ENCODE measurements at places on chromosomes 5 and 9.
A peak's percentile ranks its signal among the peaks of the same experiment; 100 is the strongest.

DNA sequence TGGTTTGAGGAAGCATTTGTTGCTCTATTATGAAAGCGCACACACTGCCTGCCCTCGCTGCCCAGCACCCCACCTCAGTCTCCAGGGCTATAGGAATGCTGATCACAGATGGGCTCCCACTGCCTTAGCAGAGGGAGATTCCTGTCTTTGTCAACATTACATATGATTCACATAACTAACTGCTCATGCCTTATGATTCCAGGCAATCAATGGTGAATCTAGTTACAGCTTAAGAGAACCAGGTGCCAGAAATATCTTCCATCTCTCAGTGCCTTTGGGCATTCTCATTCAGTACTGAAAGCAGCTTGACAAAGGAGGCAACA lies 458.9 kb upstream of the C9orf72 start:
- no peak for DNase-seq

DNA sequence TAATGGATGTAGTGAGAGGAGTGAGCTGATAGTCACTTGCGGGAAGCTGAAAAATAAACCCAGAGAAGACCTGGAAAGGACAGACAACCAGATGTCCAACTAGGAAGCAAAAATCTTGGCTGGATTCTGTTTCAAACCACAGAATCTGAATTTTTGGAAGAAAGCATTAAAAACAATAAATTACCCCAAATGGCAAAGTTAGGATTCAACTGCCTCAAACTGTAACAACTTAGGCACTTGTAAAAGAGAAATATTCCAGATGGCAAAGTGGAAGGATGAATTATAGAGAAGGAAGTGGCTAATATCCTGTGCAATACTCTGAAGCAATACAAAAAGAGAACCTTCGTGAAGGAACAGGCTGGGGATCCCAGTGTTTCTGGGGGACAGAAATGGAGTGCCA lies 46.8 kb upstream of the SLIT3 start:
- no peak for DNase-seq

- DNase-seq = no peak
Measured at GRCh38 chr9:13146840-13147239, 132.7 kb downstream of the MPDZ start.

GRCh38 chr5:69010476-69010875 lies 83.3 kb upstream of the SLC30A5 start:
- no peak for DNase-seq

DNA sequence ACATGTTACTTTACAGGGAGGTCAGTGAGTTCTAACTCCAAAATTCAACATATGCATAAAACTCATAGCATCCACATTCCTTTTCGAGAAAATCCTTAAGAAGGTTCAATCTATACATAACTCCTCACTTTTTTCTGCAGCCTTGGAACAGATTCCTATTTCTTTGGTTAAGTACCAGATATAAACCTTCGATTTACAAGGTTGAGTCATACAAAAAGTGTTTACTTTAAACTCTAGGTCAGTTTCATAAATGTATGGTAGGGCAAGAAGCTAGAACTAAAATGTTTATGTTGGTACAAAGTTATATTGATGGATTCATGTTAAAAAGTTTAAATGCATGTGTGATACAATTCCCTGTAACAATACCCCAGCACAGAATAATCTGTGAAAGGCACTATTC lies 19.4 kb downstream of the CDKN2AIPNL start:
- no peak for DNase-seq

DNA sequence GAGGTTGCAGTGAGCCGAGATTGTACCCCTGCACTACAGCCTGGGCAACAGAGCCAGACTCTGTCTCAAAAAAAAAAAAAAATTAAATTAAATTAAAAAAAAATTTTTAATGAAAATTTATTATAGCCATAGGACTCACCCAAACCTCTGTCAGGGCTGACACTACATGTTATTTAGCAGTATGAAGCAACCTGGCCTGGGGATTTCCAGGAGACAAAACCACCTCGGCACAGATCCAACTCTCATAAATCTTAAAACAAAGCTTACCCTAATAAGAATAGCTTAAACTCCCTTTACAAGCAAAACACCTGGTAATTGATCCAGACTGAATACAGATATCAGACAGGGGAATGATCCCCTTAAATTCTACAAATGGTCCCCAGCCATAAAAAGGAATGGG lies 38.4 kb downstream of the PPP1R2B start:
- DNase-seq = no peak

DNA sequence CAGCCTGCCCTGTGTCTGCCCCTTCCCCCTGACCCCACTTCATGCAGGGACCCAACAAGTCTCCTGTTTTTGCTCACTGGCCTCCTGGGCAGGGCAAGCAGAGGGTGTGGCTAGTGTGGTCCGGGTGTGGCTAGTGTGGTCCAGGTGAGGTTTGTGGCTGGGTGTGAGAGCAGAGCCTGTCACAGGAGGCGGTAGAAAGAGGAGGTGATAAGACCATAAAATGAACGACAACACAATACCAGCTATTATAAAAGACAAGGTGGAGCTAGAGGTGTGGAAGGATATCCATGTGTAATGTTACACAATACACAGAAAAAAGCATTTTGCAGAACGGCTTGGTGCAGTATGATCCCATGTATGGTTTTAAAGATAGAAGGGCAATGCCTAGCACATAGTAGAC lies 23.3 kb downstream of the SPRY4 start:
- no peak for DNase-seq

GRCh38 chr5:33927685-33928084 lies 8.5 kb upstream of the RXFP3 start:
- no peak for DNase-seq

DNA sequence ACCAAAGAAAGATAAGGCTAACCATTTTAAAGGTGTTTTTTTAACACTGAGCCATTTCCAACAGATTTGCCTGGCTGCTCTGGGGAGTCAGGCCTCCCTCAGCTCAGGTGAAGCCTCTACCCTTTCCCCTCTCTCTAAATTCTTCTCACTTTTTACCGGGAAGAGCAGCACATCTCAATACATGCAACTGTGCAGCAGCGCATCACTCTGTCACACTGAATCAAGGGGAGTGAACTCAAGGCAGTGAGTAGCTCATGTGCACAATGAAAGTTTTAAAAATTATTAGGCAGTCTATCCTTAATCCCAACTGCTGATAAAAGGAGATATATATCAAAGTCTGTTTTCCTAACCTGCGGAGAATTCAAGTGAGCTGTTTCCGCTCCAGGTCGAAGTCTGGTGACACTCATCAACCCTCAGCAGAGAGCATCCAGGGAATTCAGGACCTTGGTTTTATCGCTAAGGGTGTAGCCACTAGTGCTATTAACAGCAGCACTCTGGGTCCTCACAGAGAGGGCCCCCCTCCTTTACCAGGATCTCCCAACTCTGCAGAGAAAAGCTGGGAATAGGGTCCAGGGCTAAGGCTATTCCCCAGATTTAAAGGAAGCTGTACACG lies 1.0 kb downstream of the CEMIP2 start:
- no peak for DNase-seq

DNA sequence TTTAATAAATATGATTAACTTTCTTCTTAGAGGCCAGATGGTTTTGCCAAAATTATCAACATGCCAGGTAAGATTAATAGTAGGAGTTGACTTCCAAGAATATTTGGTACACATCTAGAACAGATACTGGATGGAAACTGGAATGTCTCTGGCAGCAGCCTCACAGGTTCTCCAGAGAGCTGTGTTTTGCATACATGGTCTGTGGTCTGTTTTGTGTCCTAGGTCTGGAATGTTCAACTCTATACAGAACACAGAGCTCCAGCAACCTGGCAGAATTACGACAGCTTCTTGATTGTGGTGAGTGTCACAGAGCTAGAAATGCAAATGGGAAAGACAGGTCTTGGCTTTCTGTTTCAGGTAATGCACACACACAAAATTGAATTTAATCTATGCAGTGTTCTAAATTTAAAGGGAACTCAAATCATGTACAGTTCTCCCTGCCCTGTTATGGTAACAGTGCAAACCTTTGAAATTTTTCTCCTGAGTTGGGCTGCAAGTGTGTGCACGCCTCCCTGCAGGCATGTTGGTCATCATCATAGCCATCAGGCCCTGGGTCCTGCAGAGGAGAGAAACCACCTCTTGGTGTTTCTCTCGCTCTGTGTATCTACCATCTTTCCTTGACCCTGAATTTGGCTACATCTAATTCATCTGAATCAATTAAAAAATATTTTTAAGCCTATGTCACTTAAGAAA lies 58.3 kb downstream of the PIK3R1 start:
- no peak for DNase-seq

GRCh38 chr5:107153283-107153682 lies 517.5 kb downstream of the EFNA5 start:
- no peak for DNase-seq

GRCh38 chr5:978054-978453 lies 30.5 kb upstream of the NKD2 start:
- no peak for DNase-seq

DNA sequence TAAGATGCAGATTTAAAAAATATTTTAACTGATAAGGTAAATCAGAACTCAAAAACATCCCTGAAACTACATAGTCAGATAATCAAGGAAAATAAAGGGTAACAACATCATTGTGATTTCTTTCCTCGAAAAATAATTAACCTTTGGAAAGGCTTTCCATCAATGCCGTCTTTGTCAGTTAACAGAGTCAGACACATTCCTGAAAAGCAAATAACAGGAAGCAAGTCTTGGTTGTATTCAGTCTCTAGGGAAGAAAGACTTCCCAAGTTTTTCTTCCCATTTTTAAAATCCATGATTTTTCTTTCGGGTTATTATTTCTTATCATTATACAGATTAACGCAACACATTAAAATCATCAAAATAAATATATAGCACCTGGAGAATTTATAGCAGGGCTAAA lies 256.4 kb upstream of the CDH6 start:
- DNase-seq = no peak

- DNase-seq = no peak
Measured at GRCh38 chr5:191036-191948, at the start of gene LRRC14B. LRRC14B (plus strand) TSS chr5:191495; CDS start chr5:191539, 44 bp downstream.

- no peak for DNase-seq
Measured at GRCh38 chr5:141871870-141872269, 6.3 kb downstream of the PCDH1 start.

DNA sequence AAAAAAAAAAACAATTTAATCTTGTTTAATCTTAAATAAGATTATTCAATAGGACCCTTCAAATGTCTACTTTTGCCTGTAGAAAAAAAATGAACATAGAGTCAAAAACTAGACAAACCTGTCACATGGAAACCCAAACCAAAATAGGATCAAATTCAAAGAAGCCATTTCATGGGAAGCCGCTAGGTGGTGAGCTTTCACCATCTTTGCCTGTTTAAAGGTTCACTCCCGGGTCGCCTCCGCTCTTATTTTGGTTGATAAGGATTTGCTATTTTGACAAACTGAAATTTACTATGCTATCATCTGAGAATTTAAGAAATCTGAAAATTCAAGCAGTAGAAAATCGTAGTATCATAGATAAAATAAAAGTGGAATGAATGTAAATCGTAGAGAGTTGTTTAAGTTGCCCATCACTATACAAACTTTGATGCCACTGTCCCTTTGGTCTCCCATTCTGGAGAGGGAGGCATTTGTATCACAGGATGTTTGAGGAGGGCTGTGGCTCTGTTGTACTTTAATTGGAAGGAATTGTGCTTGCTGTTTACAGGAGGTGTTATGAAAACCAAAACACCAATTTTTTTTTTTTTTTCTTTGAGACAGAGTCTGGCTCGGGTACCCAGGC lies 43.5 kb upstream of the DNAH5 start:
- no peak for DNase-seq

DNA sequence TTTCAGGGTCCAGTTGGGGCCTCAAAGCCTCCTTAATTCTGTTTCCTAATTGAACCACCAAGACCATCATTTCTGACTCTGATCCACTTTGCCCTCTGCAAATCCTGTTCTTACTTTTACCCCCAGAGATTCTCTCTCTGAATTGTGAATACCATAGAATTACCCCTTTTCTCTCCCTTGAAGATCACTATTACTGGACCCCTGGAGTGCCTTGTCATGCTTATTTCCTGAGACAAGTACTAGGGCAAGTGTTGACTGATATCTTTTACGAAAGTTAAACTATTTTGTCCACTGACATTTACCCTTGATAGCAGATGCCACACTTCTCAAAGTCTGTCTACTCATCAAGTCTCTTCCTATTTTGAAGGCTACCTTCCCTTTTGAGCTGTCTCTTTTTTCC lies 246.9 kb upstream of the PTGER4 start:
- DNase-seq = no peak

DNA sequence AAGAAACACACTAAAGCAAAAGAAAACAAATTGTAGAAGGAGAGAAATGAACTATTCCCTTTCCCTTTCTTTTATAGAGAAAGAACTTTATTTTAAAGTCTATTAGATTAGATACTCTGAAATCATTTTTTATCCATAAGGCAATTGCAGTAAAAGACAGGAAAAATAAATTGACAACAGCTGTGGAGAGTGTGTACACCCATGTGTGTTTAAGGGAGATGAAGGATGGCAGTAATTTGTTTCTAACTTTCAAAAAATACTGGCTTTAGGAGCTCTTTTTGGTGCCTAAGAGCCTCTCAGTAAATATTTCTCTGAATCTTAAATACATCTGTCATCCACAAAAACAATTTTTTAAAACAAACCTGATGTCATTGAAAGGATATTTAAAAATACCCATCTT lies 18.3 kb upstream of the ARL14EPL start:
- no peak for DNase-seq

- DNase-seq = no peak
Measured at GRCh38 chr9:128103589-128103962, 24.0 kb downstream of the PTGES2 start.

- no peak for DNase-seq
Measured at GRCh38 chr9:70578720-70579119, 164.3 kb upstream of the KLF9 start.

DNA sequence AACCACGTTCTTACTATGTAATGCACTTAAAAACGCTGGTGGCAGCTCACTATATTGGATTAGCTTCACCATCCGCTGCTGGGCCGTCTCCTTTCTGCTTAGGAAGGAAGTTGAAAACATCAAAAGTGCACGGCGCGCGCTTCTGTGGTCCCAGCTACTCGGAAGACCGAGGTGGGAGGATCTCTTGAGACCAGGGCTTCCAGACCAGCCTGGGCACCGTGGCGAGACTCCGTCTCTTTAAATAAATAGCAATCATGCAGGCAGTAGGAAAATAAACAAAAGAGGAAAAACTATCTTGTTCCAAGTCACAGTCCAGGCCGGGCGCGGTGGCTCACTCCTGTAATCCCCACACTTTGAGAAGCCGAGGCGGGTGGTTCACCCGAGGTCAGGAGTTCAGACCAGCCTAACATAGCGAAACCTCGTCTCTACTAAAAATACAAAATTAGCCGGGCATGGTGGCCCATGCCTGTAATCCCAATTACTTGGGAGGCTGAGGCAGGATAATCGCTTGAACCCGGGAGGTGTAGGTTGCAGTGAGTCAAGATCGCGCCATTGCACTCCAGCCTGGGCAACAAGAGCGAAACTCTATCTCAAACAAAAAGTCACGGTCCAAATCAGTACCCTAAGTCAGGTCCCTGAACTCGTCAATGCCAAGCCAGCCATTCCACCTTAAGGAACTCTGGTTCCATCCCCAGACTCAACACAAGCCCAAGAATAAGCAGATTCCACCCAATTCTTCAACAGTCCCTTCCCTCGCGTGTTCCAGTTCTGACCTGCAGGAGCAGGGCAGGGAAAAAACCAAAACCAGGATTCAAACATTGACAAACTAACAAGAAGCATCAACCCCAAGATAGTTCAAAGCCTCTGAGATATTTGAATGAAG lies 1.0 kb upstream of the GOLGA1 start:
- peak; percentile 20 for DNase-seq

- DNase-seq = no peak
Measured at GRCh38 chr5:93807846-93808245, 66.4 kb upstream of the POU5F2 start.

All from stimulated activated CD8-positive, alpha-beta memory T cell treated with anti-CD3 and anti-CD28 coated beads, Interleukin-15, amount 100 ng/mL, for 4 hours (primary cell).